K562 (cell line): ENCODE measurements at places on chromosomes 3 and 15. TPM values are rescaled to one million over a fixed set of nuclear protein-coding genes. Genes with fewer than 3 reads are reported as not detected.

Gene CHRFAM7A
- not detected in 2 replicates for total RNA-seq

GRCh38 chr3:46291046-46291445 lies 48.8 kb downstream of the CCR3 start:
- peaks cover 4% of the 10 kb centered on the region; the same call in 2 of the 3 replicates for H3K27me3 ChIP-seq
- DNase-seq: no peak
- no peak overlapping the region for H3K4me3 ChIP-seq
- H3K4me1 ChIP-seq: no peaks in the 10 kb centered on the region
- H3K36me3 ChIP-seq: no peaks in the 10 kb centered on the region
- no peak overlapping the region for H3K27ac ChIP-seq

DNA sequence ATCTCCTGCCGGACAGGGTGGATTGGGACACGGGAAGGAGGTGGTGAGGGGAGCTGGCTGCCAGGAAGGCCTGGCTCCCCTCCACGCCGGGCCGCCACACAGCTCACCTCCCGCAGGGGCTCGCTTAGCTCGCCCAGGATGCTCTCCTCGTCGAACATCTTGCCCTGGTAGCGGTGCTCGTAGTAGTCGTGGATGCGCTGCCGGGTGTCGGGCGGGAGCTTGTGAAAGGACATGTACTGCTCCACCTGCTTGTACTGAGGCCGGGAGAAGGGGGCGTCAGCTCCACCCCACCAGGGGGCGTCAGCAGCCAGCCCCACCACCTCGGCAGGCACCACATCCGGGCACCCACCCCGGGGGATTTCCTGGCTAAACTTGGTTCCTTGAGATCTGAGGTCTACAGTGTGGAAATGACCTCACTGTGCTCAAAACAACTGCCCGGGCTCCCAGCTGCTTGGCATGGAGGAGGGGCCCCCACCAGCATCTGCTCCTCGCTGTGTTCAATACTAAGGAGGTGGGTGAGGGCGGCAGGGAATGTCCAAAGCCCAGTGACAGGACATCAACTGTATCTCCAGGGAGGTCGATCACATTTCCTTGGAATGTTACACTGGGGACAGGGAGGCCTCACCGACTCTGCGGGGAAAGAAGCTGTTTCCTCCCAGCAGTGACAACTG lies 43.4 kb downstream of the HCN4 start:
- H3K27ac ChIP-seq: no peak overlapping the region
- DNase-seq: peak; percentile 30
- H3K4me3 ChIP-seq: no peak overlapping the region
- peaks cover 64% of the 10 kb centered on the region for H3K27me3 ChIP-seq
- no peaks in the 10 kb centered on the region for H3K36me3 ChIP-seq

GRCh38 chr3:11240496-11240895 lies 31.7 kb upstream of the ATG7 start:
- no peaks in the 10 kb centered on the region for H3K36me3 ChIP-seq
- H3K27me3 ChIP-seq: peaks cover 5% of the 10 kb centered on the region
- no peaks in the 10 kb centered on the region for H3K4me1 ChIP-seq
- no peak overlapping the region for H3K27ac ChIP-seq

GRCh38 chr3:58202917-58203360 lies 7.8 kb downstream of the DNASE1L3 start:
- DNase-seq: no peak
- H3K27me3 ChIP-seq: peaks cover 6% of the 10 kb centered on the region; the same call in 2 of the 3 replicates
- no peaks in the 10 kb centered on the region for H3K4me1 ChIP-seq
- H3K4me3 ChIP-seq: no peak overlapping the region

Gene CPLX3
- not detected in 2 replicates for total RNA-seq

GRCh38 chr3:73752338-73752737 lies 127.6 kb upstream of the PDZRN3 start:
- H3K4me1 ChIP-seq: no peaks in the 10 kb centered on the region
- H3K27me3 ChIP-seq: no peaks in the 10 kb centered on the region
- H3K36me3 ChIP-seq: no peaks in the 10 kb centered on the region
- no peak for DNase-seq
- H3K27ac ChIP-seq: no peak overlapping the region

GRCh38 chr3:161559177-161559998 lies 62.8 kb downstream of the OTOL1 start:
- no peaks in the 10 kb centered on the region for H3K4me1 ChIP-seq
- H3K27me3 ChIP-seq: no peaks in the 10 kb centered on the region
- no peak overlapping the region for H3K27ac ChIP-seq
- DNase-seq: peak; percentile 20

- H3K27ac ChIP-seq: no peak overlapping the region
- H3K4me1 ChIP-seq: no peaks in the 10 kb centered on the region
- no peak for DNase-seq
- no peak overlapping the region for H3K4me3 ChIP-seq
- no peaks in the 10 kb centered on the region for H3K36me3 ChIP-seq
- H3K27me3 ChIP-seq: no peaks in the 10 kb centered on the region
Observed at GRCh38 chr3:146308222-146308621, 57.3 kb upstream of the PLSCR4 start.
